ENCODE measurements at places on chromosomes 3 and 15.

DNA sequence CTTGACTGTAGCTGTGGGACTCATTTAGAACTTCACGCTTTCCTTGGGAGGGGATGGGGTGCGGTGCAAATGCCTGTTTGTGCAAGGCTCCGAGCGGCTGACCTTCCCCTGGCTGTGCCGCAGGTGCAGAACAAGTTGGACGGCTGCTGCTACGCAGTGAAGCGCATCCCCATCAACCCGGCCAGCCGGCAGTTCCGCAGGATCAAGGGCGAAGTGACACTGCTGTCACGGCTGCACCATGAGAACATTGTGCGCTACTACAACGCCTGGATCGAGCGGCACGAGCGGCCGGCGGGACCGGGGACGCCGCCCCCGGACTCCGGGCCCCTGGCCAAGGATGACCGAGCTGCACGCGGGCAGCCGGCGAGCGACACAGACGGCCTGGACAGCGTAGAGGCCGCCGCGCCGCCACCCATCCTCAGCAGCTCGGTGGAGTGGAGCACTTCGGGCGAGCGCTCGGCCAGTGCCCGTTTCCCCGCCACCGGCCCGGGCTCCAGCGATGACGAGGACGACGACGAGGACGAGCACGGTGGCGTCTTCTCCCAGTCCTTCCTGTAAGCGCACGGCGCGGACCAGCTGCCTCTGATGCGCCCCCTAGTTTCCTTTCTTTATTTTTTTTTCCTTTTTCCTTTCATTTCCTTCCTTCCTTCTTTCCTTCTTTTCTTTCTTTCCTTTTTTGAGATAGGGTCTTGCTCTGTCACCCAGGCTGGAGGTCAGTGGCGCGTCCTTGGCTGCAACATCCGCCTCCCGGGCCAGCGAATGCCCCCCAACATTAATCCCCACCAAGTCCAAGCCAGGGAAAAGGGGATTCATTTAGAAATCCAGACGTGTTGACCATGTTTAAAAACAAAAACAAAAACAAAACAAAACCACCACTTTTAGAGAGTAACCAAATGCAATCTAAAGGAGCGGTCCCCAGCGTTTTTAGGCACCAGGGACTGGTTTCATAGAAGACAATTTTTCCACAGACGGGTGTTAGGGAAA lies 42.7 kb downstream of the EIF2AK4 start:
- DNase-seq, result peak; percentile 80

DNA sequence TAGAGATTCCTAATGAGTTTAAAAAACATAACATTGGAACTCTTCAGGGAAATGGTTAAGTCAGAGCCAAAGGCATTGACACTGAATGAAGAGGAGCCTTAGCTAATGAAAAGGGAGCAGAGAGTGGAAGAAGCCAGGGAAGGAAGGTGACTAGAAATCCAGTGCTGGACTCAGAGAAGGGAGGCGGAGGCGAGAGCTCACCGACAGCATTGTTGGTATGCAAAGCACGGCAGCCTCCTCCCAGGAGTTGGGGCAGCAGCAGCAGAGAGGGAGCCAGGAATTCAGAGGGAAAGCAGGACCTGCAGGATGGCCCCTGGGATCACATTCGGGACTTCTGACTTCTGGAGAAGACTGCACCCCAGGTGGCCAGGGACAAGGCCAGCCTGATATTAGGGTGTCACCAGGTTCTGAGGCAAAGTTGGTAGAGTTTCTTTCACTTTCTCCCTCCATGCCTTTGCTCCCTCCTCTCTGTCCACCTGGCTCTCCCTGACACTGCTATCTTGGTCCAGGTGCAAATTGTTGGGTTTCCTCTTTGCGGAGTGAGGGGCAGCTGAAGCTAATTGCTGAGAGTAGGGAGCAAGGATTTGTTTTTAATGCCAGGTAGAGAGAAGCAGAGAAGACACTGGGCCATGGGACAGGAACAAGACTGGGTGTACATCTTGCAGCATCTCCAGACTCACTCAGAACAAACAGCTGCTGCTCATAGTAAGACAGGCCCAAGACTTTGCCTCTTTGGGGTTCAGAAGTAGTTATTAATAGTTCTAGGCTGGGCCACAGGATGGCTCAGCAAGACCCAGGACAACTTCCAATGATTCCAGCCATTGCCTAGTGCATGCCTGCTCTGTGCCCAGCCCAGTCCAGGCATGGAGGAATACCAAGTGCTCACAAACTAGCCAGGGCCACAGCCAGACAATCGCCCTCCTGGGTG lies 157.9 kb downstream of the TLE3 start:
- DNase-seq, result no peak

DNA sequence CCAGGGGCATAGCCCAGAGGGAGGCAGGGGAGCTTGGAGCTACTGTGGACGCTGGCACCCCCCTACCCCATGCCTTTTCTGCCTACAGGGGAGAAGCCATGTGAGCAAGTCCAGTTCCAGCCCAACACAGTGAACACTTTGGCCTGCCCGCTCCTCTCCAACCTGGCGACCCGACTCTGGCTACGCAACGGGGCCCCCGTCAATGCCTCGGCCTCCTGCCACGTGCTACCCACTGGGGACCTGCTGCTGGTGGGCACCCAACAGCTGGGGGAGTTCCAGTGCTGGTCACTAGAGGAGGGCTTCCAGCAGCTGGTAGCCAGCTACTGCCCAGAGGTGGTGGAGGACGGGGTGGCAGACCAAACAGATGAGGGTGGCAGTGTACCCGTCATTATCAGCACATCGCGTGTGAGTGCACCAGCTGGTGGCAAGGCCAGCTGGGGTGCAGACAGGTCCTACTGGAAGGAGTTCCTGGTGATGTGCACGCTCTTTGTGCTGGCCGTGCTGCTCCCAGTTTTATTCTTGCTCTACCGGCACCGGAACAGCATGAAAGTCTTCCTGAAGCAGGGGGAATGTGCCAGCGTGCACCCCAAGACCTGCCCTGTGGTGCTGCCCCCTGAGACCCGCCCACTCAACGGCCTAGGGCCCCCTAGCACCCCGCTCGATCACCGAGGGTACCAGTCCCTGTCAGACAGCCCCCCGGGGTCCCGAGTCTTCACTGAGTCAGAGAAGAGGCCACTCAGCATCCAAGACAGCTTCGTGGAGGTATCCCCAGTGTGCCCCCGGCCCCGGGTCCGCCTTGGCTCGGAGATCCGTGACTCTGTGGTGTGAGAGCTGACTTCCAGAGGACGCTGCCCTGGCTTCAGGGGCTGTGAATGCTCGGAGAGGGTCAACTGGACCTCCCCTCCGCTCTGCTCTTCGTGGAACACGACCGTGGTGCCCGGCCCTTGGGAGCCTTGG lies 5.6 kb downstream of the CIB1 start:
- DNase-seq, result no peak

DNA sequence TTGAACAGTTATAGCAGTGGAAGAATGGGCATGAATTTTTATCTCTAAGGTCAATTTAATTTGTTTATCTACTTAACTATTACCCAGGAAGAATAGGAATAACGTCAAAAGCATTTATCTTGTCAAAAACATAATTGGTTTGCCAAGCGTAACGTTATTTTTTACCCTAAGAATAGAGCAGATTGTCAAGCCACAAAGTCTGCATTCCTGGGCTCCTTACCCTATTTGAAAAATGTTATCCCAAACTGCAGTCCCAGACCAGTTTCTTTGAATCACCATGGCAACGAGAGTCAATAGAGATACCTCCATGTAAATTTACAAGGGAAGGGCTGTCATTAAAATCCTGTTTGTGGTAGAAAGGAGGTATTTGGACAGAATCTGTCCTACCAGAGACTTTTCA lies 61.1 kb downstream of the CPNE4 start:
- DNase-seq, result no peak

DNA sequence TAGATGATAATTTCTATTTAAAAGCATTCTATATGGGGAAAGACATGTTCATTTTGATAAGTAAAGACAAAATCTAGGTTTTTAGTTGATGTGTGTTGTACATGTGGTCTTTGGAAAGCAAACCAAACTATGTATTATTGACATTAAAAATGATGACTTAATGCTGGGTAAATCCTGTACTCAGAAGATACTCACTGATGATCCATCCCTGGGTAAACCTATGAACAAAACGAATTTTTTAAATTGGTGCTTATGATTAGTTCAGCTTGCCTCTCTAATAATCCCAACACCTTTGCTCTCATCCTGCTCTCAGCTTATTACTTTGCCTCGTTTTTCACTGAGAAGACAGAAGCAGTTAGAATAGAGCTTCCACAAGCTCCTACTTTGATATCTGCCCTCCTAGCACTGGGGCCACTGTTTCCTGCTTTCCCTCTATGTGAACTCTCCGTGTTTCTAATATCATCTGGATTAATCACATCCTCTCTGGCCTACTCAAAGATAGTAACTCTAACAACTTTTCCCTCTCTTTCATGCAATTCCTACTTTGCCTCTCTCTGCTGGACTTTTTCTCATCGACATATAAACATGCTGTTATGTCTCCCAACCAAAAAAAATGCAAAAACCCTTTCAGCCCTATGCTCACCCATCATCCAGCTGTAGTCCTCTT lies 29.3 kb downstream of the RARRES1 start:
- DNase-seq, result no peak

DNA sequence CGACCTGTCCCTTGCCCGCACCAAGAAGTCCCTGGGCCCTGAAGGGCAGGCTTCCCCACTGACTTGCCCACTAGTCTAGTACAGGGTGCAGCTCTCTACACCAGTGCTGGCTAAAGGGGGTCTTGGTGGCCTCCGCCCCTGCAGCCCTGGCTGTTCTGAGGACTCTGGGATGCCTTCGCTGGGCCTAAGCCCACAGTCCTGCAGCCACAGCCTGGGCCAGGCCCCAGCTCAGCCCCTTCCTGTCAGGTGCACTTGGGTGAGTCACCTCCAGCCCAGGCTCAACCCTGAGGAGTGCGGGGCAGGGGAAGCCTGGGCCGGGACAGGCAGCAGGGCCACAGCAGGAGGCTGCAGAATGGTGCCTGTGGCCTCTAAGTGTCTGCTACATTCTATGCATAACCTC lies 971 bp downstream of the C3orf22 start:
- peak; percentile 3 for DNase-seq

DNA sequence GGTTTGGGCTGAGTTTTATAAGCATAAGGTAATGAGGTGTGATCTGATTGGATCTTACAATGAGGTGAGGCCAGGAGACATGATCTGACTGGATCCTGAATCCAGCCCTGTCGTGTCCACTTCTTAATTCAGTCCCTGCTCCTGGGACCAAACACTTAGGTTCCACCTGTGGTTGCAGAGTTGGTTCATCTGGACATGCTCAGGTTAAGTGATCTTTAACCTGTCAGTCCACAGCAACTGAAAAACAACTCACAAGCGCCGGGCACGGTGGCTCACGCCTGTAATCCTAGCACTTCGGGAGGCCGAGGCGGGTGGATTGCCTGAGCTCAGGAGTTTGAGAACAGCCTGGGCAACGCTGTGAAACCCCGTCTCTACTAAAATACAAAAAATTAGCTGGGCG lies 679.3 kb upstream of the ALCAM start:
- no peak for DNase-seq

DNA sequence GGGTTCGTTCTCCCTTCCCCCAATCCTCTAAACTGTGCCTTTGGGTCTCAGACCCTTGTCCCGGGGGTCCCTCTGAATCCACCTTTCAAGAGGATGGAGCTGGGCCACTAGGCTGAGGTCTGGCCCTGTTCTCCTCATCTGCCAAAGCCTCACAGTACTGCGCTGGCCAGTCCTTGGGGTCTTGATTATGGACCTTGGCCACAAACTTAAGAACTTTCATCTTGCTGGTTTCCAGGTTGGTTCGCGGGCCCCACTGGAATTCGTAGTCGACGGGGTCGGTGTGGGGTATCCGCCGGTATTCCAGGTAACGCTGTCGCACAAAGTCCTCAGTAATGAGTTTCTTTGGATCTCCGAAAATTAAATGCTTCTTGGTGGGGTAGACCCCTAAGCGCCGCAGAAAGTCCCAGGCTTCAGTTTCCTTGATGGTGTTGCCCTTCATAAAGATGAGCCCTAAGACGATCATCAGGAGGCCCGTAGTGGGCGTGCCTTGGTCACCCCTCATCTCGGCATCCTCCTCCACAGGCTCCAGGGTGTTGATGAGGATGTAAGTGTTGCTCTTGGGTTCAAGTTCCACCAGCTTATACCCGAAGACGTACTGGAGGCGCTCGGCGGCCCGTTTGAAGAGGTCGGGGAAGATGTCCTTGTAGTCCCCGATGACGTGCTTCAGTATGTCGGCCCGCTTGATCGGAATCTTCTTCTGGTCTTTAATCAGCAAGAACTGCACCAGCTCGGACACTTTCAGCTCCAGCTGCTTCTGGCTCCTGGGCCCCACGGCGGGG lies 727 bp downstream of the NSMCE3 start:
- DNase-seq, result peak; percentile 8

DNA sequence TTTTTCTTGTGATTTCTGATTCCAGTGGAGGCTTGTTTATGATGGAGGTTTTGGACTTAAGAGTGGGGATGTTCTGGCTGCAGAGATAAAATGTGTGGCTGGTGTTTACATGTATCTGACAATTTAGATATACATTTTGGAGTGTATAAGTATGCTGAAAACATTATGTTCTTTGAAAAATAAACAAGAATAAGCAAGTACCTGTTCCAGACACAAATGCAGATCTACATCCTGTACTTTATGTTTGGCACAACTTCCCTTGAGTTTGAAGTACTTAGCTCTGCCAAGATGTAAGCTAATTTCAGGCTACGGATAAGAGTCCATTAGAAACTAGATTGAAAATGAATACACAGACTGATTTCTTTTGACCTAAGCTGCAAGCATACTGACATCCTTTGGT lies 277.2 kb downstream of the CHST2 start:
- no peak for DNase-seq

All from BE2C (cell line).